Mononuclear cell (primary cell): ENCODE measurements at places on chromosomes 16 and 17. TPM values are rescaled to one million over a fixed set of nuclear protein-coding genes. Genes with fewer than 3 reads are reported as not detected.

SDR42E2 gene
- 0.52 TPM for total RNA-seq

ARL5C gene
- not detected for total RNA-seq

DPEP2 gene
- 17.2 TPM for total RNA-seq

KRTAP9-4 gene
- not detected for total RNA-seq

NEUROD2 gene
- total RNA-seq, result under 0.01 TPM

KCNJ18 gene
- total RNA-seq, result not detected

UTS2R gene
- not detected for total RNA-seq

MIF4GD gene
- total RNA-seq, result 19.9 TPM

TCF25 gene
- total RNA-seq, result 148 TPM

P2RX1 gene
- total RNA-seq, result 31.6 TPM

OTOP3 gene
- total RNA-seq, result not detected

FBXW10 gene
- total RNA-seq, result not detected

GNGT2 gene
- 3.3 TPM for total RNA-seq

CCL8 gene
- not detected for total RNA-seq

CYBA gene
- total RNA-seq, result 388 TPM

NLRC3 gene
- 25.1 TPM for total RNA-seq

KRTAP4-4 gene
- total RNA-seq, result not detected

TMEM106A gene
- total RNA-seq, result 3.9 TPM

TLK2 gene
- total RNA-seq, result 69.5 TPM

PRR11 gene
- 1.3 TPM for total RNA-seq

ITGAX gene
- total RNA-seq, result 190 TPM

PGP gene
- total RNA-seq, result 9.8 TPM

HSD3B7 gene
- total RNA-seq, result 0.73 TPM

USH1G gene
- not detected for total RNA-seq

TRIM37 gene
- total RNA-seq, result 26.0 TPM

SMTNL2 gene
- not detected for total RNA-seq

NPTX1 gene
- under 0.01 TPM for total RNA-seq

LLGL2 gene
- 13.2 TPM for total RNA-seq

HOXB7 gene
- total RNA-seq, result 0.10 TPM

TMEM238L gene
- not detected for total RNA-seq

KRTAP9-8 gene
- total RNA-seq, result not detected

KRT25 gene
- not detected for total RNA-seq

CRYM gene
- total RNA-seq, result 0.84 TPM

TEKT1 gene
- not detected for total RNA-seq

MARF1 gene
- total RNA-seq, result 60.8 TPM

CIITA gene
- 10.4 TPM for total RNA-seq

CMTM1 gene
- total RNA-seq, result 0.21 TPM

PRSS21 gene
- not detected for total RNA-seq

GRB7 gene
- total RNA-seq, result not detected

NSRP1 gene
- 13.1 TPM for total RNA-seq
